Activated T-helper 1 cell treated with anti-CD3 and anti-CD28 coated beads, Interleukin-12 subunit alpha, Interleukin-12 subunit beta, Interleukin-2, Interleukin-4 antibody, amounts not matched to agents 30 ng/mL and 10 ng/mL and 1 ng/mL, durations not matched to agents 14 hours and 24 hours and 36 hours (primary cell): ENCODE measurements at places on chromosomes 1 and 21.

DNA sequence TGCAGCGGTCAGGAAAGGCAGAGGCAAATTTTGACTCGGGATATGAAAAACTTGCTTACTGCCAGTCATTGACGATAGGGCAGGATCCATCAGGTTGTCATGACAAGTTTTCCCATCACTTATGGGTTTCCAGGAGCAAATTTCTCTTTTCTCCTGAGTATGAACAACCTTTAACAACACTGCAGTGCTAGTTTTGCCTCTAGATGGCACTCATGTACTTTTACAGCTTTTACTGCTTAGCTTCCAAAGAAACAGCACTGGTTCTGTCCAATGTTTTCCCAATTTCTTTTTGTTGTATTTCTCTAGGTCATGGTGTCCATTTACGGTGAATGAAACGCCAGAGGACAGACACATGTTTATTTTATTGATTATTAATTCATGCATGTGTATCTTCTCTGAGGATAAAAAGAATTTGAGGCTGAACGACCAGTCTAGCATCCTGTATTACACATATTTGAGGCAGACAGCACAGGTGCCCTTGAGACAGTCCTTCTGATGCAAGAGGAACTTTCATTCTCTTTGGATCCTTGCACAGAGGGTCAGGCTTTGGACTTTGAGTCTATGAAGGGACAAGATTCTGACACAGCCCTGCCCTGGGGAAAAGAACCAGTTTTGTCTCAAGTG lies 112.3 kb upstream of the TRABD2B start:
- no peak for DNase-seq

GRCh38 chr21:22138297-22139016 lies 1140.2 kb downstream of the NCAM2 start:
- DNase-seq, result no peak

DNA sequence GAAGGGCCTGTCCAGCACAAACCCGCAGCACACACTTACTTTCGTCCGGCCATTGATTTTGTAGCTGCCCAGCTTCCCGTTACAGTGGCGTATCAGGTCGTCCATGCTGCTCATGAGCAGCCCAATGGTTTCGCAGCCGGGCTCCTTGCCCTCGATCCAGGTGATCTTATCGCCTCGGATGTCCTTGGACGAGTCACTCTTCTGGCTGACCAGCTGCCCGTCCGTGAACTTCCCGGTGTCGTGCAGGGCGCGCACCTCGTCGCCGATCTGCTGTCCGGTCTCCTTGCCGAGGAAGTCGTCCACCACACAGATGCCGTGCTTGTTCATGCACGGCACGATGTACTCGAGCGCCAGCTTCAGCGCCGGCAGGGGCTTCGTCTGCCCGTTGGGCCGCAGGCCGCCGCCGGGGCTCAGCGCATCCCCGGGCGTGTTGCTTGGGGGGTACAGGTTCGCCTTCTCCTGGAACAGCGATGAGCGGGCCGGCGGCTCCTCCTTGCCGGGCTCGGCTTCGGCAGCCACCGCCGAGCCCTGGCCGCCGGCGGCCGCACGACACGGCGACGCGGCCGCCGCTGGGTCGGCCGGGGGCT lies 1.0 kb downstream of the EGLN1 start:
- peak; percentile 25 for DNase-seq

DNA sequence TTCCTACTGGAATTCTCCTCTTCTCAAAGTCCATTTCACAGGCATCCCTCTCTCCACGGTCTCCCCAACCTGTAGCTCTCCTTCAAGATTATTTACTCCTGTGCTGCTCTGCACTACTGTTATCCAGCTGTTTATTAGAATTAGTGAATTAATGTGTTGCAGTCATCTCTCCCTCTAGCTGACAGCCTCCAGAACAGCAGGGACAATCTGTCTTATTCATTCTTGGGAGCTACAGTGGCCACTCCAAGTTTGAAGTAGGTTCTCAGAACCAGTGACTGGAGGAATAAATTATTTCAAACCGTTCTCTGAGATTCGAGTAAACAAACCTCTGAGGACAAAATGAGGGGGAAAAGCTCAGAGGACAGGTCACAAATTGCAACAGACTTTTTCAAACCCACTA lies 330.9 kb downstream of the RRAGC start:
- DNase-seq, result no peak

DNA sequence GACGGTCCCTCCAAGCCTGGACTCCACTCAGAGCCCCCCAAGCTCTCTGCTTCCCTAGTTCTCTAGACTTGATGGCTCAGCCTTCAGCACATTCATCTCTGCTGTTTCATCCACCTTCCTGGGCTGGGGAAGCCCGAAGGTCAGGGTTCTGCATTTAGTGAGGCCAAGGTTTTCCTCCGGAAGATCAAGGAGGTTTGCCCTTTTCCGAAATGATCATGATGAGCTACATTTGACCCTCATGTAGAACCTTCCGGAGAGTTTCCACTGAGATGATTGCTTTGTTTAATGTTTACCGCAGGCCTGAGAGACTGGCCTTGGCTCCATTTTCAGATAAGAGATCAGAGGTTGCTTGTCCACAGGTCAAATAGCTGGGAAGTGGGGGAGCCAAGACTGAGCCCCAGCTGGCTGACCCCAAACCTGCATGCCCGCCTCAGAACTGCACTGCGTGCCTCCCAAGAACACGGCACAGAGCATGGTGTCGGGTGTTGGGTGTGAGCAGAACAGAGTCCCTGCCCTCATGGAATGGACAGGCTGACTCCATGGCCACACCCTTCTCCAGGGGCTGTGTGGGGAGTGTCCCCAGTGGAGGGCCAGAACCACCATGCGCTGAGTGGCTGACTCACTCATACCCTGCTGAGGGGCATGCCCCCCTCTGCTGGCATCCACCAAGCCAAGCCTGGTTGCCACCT lies 200.8 kb upstream of the TMEM51 start:
- no peak for DNase-seq

DNA sequence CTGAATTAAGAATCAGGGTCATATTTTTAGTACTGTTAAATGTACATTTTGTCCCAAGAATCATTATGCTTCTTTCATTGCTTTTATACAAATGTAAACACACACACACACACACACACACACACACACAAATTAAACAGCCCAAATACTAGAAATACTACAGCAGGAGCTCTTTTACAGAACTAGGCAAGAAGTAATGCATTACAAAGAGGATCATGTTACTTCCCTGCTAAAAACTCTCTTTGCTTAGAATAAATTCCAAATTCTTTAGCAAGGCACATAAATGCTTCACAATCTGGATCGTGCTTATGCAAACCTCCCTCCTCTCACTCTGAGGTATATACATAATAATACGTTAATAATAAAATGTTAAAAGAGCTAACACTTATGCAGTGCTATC lies 720.4 kb upstream of the ADGRL4 start:
- no peak for DNase-seq

GRCh38 chr1:170670802-170671628 lies 7.1 kb downstream of the PRRX1 start:
- DNase-seq, result no peak

DNA sequence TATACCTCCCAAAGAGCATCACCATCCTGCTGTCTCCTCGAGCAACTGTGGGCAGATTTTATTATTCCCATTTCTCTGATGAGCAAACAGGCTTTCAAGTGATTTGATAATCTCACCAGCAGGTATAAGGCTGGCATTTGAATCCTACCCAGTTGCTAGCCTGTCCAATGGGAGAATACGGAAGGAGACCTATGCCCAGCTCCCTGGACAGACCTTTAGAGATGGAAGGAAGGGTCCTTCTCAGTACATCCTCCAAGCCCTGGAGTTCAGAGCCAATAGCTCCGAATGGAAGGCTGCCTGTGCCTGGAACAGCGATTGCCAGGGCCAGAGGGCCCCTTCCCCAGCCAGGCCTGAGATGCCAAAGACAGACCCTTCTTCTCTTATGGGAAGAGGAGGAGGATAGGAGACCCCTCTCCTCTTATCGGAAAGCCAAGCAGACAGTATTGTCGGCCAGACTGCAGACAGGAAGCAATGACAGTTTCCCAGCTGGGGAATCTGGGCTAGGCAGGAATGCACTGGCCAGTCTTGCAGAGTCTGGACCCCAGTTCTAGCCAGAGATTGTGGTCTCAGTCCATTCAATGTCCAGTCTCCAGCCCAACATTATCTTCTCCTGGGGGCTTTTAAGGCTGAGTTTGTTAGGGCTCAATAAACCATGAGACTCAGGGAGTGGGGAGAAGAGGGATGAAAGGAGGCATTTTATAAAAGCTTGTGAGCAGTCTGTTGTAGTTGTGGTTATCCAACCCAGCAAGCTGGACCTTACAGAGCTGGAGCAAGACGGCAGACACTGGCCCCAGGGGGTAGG lies 2.0 kb downstream of the IFFO2 start:
- no peak for DNase-seq
